ENCODE measurements at places on chromosomes 5 and 9.

DNA sequence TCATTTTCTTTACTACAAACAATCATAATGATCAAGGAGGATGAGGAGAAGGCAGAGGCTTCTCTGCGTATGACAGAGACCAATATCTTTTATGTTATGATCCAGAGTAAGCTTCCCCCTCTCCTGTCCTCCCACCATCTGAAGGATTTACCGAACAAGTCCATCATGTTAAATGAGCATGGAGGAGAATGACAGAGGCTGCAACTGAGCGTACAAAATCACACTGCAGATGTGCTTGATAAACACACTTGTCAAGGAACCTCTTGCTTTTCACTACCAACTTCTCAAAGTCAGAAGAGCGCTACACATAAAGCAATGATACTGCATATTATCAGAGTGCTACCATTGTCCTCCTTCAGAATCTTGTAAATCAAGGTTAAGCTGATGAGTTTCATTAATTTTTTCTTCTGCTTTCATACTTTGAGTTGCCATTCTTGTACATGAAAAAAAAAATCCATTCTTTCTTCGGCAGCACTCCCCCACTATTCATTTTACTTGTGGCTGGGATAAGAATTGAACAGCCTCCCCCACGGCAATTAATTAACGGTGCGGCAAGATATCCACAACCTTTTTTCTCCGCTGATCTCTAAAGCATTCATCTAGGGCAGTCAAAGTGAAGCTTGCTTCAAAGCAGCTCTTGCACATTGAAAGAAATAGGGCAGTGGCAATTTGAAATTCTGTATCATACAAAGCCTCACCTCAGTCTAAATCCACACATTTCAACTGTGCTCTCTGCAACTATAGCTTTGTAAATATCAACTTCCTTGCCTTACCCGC lies 673.9 kb upstream of the DMAC1 start:
- H3K27ac ChIP-seq = no peak overlapping the region
- H3K36me3 ChIP-seq = no peaks in the 10 kb centered on the region
- no peak for DNase-seq
- H3K4me3 ChIP-seq = no peak overlapping the region
- H3K4me1 ChIP-seq = no peaks in the 10 kb centered on the region

- H3K27me3 ChIP-seq = no peaks in the 10 kb centered on the region
- no peaks in the 10 kb centered on the region for H3K4me1 ChIP-seq
- no peak overlapping the region for H3K27ac ChIP-seq
- H3K36me3 ChIP-seq = no peaks in the 10 kb centered on the region
- DNase-seq = no peak
- no peak overlapping the region for H3K4me3 ChIP-seq
These were observed 23.9 kb upstream of the PPP3R2 start for GRCh38 chr9:101618698-101619097.

- no peaks in the 10 kb centered on the region for H3K27me3 ChIP-seq
- no peaks in the 10 kb centered on the region for H3K4me1 ChIP-seq
- no peak overlapping the region for H3K4me3 ChIP-seq
- no peaks in the 10 kb centered on the region for H3K36me3 ChIP-seq
- no peak for DNase-seq
These were observed 341.9 kb downstream of the DIRAS2 start for GRCh38 chr9:90300611-90301276.

GRCh38 chr5:180128671-180129261 lies 57.2 kb upstream of the RNF130 start:
- H3K27me3 ChIP-seq = no peaks in the 10 kb centered on the region
- no peaks in the 10 kb centered on the region for H3K4me1 ChIP-seq
- H3K4me3 ChIP-seq = no peak overlapping the region
- peak; percentile 7 for DNase-seq
- H3K27ac ChIP-seq = no peak overlapping the region

- no peaks in the 10 kb centered on the region for H3K36me3 ChIP-seq
- H3K27ac ChIP-seq = no peak overlapping the region
- H3K4me3 ChIP-seq = no peak overlapping the region
- H3K4me1 ChIP-seq = no peaks in the 10 kb centered on the region
- no peaks in the 10 kb centered on the region for H3K27me3 ChIP-seq
These were observed 51.8 kb downstream of the MEGF10 start for GRCh38 chr5:127342364-127342763.

Measured in testis (tissue), 5 donors.